Stimulated activated CD8-positive, alpha-beta memory T cell treated with anti-CD3 and anti-CD28 coated beads, Interleukin-15, amount 100 ng/mL, for 1 hour (primary cell): ENCODE measurements at places on chromosomes 6 and 20.
A peak's percentile ranks its signal among the peaks of the same experiment; 100 is the strongest.

- DNase-seq, result no peak
Observed at GRCh38 chr6:87115402-87116135, 20.7 kb upstream of the CGA start.

GRCh38 chr20:9794831-9795230 lies 44.0 kb downstream of the PAK5 start:
- DNase-seq, result no peak

- DNase-seq, result no peak
Observed at GRCh38 chr6:72966628-72967280, 258.5 kb downstream of the KHDC1L start.

DNA sequence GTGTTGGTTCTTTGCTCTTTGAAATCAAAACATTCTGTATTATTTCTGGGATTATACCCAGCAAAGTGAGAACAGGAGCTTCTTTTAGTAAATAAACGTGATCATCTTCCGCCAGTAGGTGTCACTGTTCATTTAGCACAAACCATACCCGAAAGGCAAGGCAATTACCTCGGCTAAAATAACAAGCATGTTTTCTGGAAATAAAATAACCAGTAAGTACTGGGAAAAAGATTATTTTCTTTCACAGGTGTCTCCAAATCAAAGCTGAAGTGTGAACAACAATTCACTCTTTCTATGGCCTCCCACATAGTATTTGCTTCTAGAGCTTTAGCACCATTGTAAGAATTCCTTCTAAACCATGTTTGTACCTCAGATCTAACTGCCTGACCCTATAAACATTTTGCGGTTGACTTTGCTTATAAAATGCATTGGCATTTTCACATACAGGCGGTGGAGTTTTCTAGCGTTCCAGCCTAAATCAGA lies 144.6 kb upstream of the AGPAT4 start:
- peak; percentile 3 for DNase-seq

DNA sequence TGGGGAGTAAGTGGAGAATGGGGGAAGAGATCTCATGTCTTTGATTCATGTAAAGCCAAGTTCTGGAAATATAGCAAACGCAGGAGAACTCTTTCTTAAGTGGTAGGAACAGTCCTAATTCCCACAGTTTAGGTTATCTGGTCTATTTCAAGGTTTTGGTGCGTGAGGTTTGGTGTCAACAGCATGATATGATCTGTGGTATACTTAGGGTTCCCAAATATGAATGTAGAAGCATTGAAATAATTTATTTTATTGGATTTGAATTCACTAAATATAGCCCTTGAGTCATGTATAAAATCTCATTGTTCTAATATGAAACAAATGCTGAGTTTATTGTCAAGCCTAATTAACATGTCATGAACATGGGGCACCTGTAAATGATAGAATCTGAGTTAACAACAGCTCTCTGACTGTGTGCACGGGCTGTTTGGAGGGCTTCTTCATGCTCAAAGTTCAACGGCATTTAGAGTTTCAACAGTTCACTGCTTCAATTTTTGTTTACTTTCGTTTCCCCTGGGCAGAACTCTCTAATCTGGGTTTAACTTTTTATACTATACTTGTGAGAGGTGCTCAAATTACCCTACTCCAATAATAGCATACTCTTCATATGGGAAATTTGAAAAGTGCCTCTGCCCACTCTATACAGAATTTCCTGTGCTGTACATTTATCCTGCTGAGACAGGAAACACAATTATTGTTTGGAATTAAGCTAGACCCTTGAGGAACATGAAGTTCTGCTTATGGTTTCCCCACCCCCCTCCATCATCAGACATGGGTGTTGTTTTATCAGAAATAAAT lies 236.3 kb upstream of the ZNF217 start:
- DNase-seq, result no peak

DNA sequence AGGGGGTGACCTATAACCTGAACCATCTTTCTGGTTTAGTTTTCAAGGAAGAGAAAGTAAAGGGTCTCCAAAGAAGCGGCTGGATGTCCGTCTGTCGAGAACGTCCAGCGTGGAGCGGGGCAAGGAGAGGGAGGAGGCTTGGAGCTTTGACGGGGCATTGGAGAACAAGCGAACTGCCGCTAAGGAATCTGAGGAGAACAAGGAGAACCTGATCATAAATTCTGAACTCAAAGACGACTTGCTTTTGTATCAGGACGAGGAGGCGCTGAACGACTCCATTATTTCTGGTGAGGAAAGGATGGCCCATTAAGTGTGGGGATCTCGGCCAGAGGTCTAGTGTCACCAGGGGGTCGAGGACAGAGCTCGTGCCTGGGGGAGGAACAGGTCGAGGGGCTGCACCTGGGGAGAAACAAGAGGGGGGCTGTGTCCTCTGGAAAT lies 159.2 kb downstream of the SYCP2 start:
- no peak for DNase-seq

DNA sequence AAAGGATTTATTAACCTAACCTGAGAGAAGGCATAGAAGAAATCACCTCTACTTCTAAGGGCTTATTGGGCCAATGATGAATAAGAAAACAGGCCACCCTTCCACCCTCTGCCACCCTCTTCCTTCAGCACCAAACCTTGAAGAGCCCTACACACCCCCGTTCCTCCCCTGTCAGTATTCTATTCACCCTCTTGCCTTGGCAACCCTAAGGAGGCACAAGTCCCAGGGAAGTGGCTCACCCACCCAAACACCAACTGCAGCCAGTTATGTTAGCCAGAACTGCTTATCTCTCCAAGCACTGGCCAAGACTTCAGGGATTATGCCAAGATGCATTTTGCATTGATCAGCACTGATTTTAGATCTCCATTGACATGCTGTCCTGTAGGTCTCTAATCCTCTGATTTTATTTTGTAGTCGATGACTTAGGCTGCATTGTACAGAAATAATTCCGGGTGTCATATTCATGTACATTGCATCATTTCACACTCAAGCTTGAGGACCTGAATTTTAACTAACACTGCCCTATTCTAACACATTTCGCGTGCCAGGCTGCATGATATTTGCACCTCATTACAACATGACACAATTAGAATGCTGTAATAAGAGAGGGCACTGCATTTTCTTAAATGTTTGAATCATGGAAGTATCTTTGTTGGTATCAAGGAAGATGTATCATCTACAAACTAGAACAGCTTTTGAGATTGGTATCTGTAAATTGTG lies 15.7 kb downstream of the CNKSR3 start:
- DNase-seq, result no peak

DNA sequence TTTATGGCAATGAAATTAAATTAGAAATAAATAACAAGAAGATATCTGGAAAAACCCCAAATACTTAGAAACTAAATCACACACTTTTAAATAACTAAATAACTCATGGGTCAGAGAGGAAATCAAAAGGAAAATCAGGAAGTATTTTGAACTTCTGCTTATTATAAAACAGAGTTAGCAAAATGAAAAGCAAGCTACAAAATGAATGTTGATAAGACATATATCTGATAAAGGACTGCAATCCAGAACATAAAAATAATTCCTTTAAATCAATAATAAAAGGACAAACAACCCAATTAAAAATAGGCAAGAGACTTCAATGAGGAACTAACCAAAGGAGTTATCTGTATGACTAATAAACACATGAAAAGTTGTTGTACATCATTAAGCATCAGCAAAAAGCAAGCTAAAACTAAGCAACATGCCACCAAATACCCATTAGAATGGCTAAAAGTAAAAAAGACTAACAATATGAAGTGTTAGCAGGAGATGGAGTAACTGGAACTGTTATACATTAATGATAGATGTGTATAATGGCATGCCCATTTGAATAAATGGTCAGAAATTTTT lies 38.9 kb upstream of the STMND1 start:
- DNase-seq, result no peak

- DNase-seq, result no peak
Observed at GRCh38 chr6:123467392-123467791, 169.4 kb downstream of the TRDN start.

GRCh38 chr6:120304223-120304622 lies 954.7 kb upstream of the MAN1A1 start:
- no peak for DNase-seq

- no peak for DNase-seq
Observed at GRCh38 chr20:47821481-47822100, 36.3 kb upstream of the SULF2 start.

DNA sequence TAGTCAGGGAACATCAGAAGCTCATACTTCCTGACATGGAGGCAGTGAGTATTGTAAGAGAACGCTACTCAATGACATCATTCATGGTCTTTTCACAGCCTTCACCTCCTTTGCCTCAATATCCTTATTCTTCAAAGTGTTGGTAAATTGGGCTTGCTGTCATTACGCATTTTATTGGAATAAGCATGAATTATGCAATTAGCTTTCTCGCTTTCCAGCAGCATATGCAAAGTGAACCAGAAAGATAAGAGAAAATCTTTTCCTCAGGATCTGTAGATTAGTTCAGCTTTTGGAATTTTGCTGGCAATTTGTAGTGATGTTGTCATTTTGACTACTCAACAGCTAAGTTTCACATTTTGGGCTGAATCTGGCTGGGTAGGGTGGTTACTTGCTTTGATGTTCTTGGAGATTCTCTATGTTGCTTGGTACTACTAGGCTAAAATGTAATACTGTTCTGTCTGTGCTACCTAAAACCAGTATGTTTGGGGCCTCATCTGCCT lies 1012.1 kb downstream of the KIF16B start:
- DNase-seq, result no peak

DNA sequence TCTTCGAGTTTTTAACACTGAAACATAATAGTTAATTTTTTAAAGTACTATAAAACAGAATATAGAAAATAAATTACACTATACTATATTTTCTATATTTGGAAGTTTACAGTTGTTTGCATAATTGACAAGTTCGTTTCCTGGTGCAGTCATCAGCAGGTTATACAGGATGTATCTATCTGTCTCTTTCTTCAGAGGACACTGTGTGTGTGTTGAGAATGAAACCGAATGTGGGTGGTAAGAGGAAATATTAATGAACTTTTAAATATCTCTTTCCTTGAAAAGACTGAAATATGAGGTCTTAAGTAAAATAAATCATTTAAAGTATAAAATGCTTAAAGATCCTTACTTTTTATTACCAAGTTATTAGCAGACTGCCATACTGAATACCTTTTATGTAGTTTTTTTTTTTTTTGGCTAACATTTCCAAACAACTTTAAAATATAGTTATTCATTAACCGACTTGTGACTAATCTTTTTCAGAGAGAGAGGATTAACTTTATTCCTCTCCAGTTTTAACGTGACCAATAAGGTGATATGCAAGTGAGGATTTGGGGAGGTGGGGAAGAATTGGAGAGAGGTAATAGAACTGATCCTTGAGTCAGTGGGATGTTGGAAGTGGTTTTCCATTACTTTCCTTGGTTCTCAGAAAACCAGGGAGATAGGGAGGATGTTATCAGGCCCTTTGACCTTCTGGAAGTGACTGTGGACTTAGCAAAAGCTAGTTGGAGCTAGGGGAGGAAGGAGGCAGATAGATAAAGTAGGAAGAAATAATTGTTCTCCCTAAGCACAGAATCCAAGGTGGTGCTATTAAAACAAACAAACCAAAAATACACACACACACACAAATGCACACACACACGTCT lies 380.0 kb upstream of the FLRT3 start:
- DNase-seq, result no peak
